Stimulated activated CD4-positive, alpha-beta T cell treated with anti-CD3 and anti-CD28 coated beads, Interleukin-12 subunit alpha, Interleukin-12 subunit beta, amount 100 ng/mL, for 24 hours (primary cell): ENCODE measurements at places on chromosomes 12 and 14.

- no peak for DNase-seq
These were observed 78.8 kb downstream of the ITPR2 start for GRCh38 chr12:26754148-26754547.

DNA sequence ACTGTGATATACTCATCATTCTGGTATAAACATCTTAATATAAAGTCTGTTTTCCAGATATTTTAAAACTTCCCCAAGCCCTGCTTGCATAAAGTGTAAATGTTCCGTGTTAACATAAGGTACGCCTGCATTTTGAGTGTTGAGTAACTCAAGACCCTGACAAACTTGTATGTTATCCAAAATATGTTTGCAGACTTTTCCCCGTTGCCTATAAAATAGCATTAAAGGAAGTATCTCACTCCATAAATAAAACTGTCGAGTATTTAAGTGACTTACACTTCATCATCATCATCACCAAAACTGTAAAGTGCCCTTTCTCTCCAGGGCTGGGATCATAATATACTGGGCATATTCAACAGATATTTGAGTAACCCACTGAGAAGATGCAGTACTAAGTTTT lies 64.6 kb upstream of the TSPAN8 start:
- DNase-seq = no peak

GRCh38 chr14:68546839-68547238 lies 246.0 kb downstream of the ZFP36L1 start:
- DNase-seq = no peak

GRCh38 chr14:90017371-90017770 lies 44.4 kb upstream of the KCNK13 start:
- no peak for DNase-seq

DNA sequence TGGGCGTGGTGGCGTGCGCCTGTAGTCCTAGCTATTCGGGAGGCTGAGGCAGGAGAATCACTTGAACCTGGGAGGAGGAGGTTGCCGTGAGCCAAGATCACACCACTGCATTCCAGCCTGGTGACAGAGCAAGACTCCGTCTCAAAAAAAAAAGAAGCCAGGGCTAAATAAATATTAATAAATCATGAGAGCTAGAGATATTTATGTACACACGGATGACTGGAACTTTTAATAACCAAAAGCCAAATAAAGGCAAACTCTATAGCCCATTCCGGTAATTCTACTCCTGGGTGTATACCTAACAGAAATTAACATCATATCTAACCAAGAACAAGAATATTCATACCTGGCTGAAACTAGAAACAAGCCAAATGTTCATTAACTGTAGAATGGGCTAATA lies 7.7 kb upstream of the TRAFD1 start:
- DNase-seq = no peak

DNA sequence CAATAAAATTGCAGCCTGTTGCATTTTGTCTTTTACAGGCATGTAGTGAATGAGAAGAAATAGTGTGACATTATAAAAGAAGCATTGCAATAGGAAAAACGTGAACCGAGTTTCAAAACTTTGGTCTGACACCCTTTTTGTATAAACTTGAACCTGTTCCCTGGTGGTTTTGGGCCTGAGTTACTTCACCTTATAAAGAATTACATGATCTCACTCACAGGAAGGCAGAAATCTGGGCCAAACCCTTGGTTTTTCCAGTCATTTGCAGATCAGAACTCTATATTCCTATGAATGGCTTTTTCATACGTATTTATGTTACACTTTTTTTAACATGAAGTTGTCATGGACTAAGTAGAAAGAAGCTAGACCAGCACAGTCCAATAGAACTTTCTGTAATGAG lies 138.5 kb upstream of the FLRT2 start:
- DNase-seq = no peak

- DNase-seq = no peak
These were observed 96.8 kb upstream of the PKP2 start for GRCh38 chr12:32993404-32993803.

DNA sequence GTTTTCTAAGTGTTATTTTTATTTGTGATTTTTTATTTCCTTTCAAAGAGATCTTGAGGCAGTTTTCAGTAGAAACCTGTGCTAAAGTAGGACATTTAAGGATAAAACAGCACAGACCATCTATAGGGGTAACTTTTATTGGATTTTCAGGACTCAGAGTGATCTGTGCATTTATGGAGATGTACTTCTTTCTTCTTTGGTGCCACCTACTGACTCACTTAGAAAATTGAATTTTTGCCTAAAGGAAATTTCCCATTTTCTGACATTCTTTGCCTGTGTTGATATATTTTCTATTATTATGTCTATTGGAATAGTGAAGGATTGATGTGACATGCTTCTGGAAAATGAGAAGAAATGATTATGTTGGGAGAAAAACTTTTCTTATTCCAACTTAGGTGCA lies 113.0 kb downstream of the UNC79 start:
- DNase-seq = no peak

DNA sequence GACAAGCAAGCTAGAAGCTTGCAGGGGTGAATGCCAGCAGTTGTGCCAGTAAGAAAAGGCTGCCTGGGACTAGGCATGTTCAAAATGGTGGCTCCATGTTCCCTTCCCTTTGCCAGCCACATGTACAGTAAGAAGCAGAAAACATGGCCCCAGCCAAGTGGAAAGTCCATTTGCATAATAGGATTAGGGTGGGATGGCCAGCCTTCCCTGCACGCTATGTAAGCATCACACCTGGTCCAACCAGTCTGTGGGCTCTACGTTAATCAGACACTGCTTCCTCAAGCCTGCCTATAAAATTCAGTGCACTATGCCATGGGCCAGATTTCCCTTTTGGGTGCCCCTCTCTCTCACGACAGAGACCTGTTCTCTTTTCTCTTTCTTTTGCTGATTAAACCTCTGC lies 288.4 kb downstream of the GXYLT1 start:
- no peak for DNase-seq

GRCh38 chr12:27866373-27867101 lies 86.5 kb upstream of the MANSC4 start:
- no peak for DNase-seq

GRCh38 chr14:36518586-36519430 lies 1.2 kb downstream of the NKX2-1 start:
- DNase-seq = no peak

DNA sequence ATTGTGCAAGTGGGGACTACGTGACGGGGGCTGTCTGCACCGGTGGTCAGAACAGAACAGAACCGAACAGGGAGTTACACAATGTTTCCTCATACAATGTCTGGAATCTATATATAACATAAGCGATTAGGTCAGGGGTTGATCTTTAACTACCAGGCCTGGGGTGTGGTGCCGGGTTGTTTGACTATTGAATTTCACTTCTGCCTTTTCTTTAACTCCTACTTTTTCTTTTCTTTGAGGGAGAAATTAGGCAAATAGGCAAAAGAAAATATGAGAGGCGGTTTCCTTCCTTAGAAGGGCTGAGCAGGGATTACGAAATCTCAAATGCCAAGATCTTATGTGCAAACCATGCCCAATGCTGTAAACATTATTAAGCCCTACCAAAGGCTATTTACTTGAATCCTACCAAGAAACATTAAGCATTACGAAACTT lies 140.3 kb downstream of the SLC38A6 start:
- no peak for DNase-seq

DNA sequence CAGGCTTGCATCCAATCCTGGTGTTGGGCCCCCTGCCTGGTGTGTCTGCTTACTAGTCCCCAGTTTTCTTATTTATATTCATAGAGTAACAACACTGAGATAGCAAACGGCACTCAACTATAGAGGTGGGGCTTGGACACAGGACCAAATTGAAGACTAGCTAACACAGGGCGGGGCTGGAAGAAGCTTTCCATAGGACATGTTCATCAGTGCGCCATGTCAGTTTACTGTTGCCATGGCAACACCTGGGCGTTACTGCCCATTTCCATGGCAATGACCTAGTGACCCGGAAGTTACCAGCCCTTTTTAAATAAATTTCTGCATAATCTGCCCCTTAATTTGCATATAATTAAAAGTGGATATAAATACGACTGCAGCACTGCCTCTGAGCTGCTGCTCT lies 275.5 kb upstream of the TMEM132C start:
- DNase-seq = no peak

- DNase-seq = no peak
These were observed at the start of gene DNAJC22 for GRCh38 chr12:49346659-49347310. Gene DNAJC22, plus strand, starts transcription at chr12:49346888. Its CDS starts 1,985 bp downstream, at chr12:49348873.

- DNase-seq = no peak
These were observed 13.5 kb upstream of the METTL17 start for GRCh38 chr14:20976291-20976690.

DNA sequence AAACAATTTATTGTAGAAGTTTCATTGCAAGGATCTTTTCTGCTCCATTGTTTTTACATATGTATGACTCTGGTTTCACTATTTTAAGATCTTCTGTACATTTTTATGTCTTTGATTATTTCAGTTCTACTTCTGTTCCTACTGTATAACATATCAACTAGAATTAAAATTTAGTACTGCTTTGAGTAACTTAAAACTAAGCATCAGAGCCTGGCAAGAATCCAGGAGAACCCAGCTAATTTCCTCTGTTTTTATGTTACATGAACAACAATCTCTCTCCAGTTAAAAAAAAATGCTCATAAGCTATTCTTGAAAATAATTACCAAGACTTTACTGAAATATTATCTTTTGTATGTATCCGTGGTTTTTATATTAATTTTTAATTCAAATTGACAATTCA lies 370.7 kb downstream of the TMTC2 start:
- DNase-seq = no peak

GRCh38 chr14:36524874-36525745 lies 5.1 kb upstream of the NKX2-1 start:
- no peak for DNase-seq

DNA sequence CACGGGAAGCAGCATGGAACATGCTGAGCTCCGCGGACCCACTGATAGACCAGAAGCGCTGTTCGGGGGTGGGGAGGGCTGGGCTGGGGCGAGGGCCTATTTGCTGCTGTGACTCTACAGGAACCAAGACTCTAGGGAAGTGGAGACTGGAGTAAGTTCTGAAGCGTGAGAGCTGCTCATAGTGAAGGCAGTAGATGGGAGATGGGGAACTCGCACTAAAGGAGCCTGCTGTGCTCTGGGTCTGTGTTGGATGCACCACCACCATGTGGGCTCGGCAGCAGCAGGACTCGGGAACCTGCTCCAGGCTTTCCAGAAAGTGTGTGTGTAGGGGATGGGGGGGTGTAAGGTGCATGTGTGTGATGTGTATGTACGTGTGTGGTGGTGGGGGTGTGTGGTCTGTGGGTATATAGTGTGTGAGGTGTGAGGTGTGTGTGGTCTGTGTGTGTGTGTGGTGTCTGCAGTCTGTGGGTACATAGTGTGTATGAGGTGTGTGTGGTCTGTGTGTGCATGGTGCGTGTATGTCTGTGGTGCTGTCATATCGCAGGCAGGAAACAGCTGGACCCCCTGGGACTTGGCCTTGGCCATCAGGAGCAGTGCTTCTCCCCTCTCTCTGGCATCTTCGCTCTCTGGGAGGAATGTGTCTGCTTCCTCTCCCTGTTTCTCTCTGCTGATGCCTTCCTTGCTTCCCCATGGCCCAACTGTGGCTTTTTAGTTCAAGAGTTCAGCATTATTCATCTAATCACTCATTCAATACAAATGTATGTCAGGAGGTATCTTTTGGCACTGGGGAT lies 378.9 kb downstream of the FUT8 start:
- no peak for DNase-seq

GRCh38 chr14:93716746-93717667 lies 71.3 kb downstream of the PRIMA1 start:
- no peak for DNase-seq

DNA sequence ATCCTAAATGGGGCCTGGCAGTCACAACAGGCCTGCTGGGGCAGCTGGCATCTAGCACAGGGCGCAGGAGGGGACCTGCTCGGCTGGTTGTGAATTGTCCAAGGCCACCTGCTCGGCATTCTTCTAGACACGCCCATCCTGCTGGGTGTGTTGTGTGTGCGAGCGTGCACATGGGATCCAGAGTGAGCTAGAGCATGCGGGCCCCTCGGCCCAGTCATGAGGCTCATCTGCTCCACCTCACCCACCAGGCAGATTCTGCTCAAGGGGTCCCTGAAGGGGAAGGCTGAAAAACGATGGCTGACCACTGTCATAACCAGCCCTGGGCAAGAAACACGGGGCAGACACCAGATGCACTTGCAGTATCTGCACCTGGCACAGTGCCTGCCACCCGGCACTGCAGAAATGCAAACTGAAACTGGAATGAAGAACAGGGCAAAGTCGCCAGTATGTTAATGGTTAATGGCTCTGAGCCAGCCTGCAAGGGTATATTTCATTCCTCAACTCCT lies 31.8 kb downstream of the MAX start:
- no peak for DNase-seq

DNA sequence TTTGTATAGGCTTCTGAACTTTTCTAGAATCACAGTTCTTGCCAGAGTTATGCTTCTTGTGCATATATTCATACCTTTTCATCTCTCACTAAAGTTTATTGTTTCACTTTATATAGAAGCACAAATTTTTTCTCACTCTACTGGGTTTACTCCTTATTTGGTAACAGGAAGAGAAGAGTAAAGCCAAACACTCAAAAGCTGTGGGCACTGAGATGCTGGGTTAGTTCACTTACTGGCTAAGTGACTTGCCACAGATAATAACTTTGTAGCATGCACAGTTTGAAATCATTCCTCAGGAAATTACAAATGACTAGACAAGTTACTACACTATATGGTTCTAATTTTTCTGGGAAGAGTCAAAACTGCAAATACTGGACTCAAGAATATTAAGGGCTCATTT lies 7.8 kb downstream of the HIGD1C start:
- no peak for DNase-seq

DNA sequence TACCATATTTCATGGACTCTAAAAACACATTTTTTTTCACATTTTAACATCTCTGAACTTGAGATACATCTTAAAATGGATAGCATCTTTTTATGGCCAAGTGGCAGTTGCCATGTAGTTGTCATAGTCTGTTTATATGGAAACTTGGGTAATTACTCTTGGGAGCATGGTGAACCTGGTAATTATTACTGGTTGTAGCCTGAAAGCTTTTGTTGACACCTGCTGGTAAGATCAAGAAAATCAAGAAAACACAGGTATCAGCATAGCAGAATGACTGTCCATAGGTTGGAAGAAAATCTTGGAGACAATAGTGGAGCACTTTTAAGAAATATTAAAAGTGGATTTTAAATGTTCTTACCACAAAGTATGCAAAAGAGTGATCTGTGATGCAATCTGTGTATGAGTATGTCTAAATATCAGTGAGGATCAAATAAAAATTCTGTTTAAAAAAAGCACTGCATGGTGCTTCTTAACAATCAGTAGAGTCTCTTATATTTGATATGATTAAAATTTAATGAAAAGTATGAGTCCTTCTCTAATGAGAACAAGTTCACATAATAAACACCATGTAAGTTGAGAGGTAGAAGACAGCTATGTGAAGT lies 44.2 kb downstream of the TTC8 start:
- no peak for DNase-seq
